ENCODE measurements at places on chromosomes 4 and X.

DNA sequence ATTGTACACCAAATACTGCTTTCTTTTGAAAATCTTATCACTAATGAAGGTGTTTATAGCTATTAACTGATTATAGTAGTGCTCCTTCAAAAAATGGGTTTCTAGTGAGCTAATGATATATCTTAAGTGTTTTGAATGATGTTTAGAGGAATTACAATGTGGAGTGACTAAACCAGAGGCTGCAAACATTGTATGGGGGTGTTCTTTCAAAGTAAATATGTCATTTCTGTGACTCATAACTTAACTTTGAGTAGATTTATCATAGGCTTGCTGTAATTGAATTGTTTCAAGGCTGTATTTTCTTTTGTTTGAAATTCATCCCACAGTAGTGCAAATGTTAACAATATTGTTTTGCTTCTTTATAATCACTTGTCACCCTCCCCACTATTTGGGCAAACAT, 141.6 kb downstream of the IL1RAPL2 start:
- DNase-seq = no peak

GRCh38 chr4:108559911-108560310, 60.5 kb upstream of the RPL34 start:
- no peak for DNase-seq

- DNase-seq = no peak
Measured at GRCh38 chr4:136841526-136841925, 690.8 kb downstream of the PCDH18 start.

DNA sequence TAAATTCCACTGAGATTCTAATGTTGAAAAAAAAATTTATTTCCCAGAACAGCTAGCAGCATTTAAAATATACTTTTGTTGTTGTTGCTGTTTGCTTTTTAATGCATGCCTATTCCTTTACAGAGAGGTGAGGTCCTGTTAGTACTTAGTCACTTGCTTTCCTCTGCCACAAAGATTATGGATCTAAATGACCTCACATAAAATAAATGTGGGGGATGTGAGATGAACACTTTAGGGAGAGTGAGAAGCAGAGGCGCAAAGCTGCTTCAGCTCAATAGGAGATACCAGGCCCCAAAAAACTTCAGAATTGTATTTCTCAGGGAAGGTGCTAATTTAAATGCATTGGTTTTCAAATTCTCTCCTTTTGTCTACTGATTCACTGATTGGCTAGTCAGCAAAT, 4.0 kb downstream of the LDB2 start:
- DNase-seq = no peak

GRCh38 chr4:23058165-23058776, 365.5 kb downstream of the GBA3 start:
- DNase-seq = no peak

DNA sequence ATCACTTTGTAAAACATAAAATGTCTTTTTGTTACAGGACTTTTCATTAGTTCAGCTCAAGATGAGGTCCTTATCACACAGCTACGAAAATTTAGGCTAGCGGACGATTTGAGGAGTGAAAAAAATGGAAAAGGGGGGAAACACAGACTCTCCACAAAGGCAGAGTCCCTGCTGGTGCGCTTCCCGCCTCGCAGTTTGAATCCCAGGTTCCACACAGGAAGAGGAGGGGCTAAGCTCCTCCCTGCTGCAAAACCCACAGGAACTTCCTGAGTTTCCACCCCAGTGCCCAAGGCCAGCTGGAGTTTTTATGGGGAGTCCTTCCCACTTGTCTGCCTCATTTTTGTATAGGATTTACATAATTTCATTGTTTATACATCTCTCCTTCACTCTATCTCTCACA, 11.2 kb downstream of the ADAM29 start:
- no peak for DNase-seq

- DNase-seq = no peak
Measured at GRCh38 chr4:16573739-16574138, 324.7 kb downstream of the LDB2 start.

DNA sequence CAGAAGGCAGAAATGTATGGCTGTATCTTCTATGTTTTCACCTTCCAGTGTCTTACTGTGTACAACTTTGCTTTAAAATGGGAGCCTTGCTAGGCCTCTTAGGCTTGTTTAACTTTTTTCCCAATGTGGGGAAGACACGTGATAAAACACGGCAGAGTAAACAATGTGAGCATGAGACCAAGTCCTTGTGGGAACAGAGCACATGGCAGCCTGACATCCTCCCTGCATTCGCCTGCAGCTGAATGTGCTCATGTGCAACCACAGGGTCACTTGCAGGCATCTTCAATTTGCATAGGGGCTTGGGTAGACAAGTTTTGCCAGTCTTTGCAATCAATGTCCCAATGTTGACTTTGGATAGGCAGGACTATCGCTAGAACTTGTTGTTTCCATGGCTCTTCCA, 91.8 kb downstream of the CCNG2 start:
- no peak for DNase-seq

- DNase-seq = no peak
Measured at GRCh38 chr4:86670298-86670697, 76.2 kb downstream of the PTPN13 start.

DNA sequence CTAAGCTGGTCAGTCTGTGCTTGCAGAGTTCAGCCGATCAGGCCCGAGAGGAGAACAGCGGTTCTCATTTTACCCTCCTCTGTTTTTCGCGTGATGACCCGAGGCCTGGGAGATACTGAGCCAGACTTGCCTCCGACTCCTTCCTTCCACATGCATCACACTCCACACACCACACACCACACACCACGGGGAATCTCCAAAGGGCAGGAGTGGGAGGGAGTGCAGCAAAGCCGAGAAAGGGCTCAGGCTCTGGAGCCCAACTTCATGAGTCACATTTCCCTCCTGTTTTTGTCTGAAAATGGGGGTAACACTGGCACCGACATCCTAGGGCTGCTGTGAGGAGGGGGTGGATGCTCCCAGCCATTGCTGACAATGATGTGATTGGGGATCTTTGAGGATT, 38.9 kb downstream of the TKTL1 start:
- no peak for DNase-seq

DNA sequence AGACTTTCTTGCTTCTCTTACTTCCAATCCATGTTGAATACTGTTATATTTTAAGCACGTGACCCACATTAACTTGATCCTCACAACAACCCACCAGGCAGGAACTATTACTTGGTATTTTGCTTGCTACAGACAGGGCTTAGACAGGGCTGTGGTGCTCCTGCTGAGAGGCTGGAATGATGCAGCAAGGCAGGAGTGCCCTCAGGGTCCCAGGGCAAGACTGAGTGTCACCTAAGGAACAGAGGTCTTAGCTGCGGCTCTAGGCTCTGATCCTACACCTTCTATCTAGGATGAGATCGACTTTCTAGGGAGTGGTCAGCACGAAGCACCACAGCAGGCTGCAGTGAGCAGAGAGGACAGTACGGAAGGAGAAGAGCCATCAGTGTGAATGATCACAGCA, 20.0 kb downstream of the TAPT1 start:
- DNase-seq = no peak

GRCh38 chr4:35970366-35970960, 273.9 kb downstream of the ARAP2 start:
- no peak for DNase-seq

DNA sequence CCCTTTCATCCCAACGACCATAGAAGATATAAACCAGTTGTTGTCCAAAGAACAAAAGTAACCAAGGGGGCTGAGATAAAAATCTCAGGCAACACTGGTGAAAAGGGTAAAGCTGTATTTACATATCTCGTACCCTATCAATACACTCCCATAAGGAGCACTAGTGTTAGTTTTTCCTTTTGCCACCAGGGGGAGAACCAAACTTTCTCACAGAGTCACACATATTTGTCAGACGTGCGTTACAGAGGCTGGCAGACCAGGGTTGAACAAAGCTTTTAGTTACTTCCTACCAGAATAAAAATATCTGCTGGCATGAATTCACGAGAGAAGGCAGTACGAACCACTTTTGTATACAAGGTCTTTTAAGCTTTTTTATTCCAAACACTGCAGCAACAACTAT, 88.3 kb downstream of the AMELX start:
- no peak for DNase-seq

- no peak for DNase-seq
Measured at GRCh38 chrX:107935664-107936433, 46.3 kb downstream of the TEX13B start.

DNA sequence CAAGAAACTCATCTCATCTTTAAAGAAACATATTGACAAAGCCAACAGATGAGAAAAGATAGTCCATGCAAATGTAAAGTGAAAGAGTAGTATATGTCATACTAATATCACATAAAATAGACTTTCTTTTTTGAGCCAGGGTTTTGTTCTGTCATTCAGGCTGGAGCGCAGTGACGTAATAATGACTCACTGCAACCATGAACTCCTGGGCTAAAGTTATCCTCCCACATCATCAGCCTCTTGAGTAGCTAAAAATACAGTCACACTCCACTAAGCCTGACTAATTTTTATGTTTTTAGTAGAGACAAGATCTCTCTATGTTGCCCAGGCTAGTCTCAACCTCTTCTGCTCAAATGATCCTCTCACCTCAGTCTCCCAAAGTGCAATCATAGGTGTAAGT, 51.8 kb upstream of the TRAM1L1 start:
- no peak for DNase-seq

- DNase-seq = no peak
Measured at GRCh38 chrX:10636851-10637250, 16.5 kb upstream of the MID1 start.

- no peak for DNase-seq
Measured at GRCh38 chr4:165541851-165542459, 163.1 kb downstream of the CPE start.
